ENCODE measurements at places on chromosomes 1 and 21.

- DNase-seq = no peak
These were observed at the start of gene NR1I3 for GRCh38 chr1:161238039-161238473. TSS of gene NR1I3 (minus strand) at chr1:161238203. CDS start at chr1:161236565, 1,638 bp downstream.

DNA sequence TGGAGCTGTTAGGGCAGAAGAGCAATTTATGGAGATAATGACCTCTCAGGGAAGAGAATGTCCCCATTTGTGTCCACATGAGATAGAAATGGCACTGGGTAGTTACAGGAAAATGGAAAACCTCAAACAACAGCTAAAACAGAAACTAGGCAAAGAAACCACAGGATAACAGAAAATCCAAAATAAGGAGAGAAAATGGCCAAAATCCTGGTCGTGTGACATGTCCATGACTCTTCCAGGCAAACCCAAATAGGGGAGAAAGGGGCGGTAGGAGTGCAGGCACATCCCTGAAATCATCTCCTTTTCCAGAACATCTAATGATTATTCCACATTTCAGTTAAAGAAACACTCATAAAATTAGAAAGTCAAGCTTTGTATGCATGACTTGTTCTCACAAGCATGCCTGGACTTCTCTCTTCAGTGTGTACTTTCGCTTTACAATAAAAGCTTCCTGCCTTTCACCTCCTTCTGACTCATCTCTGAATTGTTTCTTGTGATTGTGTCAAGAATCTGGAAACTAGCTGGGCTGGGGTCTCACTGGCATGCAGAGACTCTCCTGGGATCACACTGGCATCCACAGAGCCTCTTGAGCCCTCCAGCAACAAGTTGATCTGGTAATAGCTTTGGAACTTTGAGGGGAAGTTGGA lies 171.4 kb upstream of the ZP4 start:
- no peak for DNase-seq

DNA sequence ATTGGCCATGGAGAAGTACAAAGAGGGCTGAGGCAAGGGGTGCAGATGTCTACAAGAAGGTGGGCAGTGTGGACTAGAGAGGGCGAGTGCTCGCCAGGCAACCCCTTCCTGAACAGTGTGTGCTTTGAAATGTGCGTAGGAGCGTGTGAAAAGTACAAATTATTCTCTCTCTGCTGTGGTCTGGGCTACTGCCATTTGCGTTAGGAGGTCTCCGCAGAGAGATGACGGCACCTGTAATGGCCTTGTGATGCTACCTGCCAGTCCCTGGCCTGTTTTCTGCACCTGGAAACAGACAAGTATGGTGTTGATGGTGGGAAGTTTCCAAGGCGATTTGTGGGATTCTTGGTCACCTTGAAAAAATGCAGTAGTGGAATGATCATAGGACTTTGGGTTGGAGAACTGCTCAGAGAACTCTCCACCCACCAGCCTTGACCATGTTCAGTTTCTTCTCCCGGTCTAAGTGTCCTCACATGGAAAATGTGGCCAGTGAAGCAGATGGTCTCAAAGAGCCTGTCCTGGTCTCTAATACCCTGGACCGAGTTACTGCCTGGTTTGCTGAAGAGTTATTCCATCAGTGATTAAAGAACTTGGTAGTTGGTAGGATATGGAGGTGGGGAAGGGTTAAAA lies 74.5 kb downstream of the MRPS6 start:
- no peak for DNase-seq

GRCh38 chr1:25009671-25010262 lies 79.7 kb upstream of the RUNX3 start:
- DNase-seq = no peak

DNA sequence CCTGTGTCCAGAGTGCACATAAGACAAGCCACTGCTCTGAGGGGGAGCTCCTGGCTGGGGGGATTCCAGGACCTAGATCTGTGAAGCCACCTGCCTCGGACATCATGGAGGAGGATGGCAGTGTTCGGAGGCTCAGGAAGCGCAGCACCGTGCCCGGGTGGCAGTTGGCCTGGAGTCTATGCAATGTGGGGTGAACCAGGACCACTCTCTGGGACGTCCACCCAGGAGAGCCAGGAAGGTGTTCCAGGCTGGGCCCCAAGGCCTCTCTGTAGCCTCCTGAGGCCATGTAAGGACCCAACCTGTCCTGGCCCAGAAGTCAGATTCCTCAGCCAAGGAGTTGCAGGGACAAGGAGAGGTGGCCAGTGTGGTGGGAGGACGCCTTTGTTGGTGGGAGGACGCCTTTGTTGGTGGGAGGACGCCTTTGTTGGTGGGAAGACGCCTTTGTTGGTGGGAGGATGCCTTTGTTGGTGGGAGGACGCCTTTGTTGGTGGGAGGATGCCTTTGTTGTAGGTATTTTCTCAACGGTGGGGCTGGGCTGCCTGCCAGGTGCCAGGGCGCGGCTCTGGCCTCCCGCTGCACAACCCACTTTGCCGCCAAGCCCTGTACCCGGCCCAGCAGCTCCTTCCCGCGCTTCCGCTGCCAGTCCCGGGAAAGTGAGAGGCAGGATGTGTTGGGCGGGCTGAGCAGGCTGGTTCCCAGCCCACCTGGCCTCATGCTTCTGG lies 30.6 kb upstream of the BMP8B start:
- DNase-seq = no peak

- DNase-seq = no peak
These were observed 31.1 kb downstream of the EDARADD start for GRCh38 chr1:236425031-236425663.

DNA sequence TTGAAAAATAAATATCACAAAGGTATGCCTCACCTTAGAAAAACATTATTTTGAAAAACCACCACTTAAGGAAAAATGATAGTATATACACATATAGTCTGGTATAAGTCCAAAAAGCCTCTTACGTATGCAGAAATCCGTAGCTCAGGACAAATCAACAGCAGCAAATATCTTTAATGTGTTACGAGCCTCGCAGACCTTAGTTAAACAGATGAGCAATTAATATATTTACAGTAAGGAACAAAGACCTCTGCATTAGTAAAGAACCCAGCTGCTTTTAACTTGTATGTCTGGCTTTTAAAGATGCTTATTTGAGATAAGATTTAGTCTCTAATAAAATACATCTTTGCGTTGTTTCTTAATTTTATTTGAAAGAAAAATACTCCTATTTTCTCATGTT lies 79.9 kb upstream of the CHRM3 start:
- no peak for DNase-seq

DNA sequence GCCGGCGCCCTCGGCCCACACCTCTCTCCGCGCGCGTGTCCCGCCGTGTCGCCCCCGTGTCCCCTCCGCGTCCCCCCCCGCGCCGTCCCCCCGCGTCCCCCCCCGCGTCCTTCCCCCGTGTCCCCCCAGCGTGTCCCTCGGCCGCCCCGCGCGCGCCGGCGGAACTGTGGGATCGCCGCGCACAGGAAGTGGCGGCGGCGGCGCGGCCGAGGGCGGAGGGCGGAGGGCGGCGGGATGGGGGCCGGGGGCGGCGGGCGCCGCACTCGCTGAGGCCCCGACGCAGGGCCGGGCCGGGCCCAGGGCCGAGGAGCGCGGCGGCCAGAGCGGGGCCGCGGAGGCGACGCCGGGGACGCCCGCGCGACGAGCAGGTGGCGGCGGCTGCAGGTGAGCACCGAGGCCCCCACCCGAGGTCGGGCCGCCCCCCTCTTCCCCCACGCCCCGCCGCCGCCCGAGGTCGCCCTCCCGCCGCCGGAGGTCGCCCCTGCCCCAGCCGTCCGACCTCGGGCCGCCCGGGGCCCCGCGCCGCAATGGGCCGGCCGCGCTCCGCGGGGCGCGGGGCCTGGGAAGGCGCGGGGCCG lies at the start of gene AGPAT3:
Gene AGPAT3 (plus strand): TSS at position 262 of the 578 bp plus-strand sequence. CDS start 94,459 bp downstream, outside the sequence.
- no peak for DNase-seq

- DNase-seq = no peak
These were observed 2.2 kb downstream of the S100A2 start for GRCh38 chr1:153563483-153563901.

GRCh38 chr1:57019236-57019839 lies 53.5 kb upstream of the C8B start:
- no peak for DNase-seq

- DNase-seq = no peak
These were observed 108.3 kb downstream of the SIPA1L2 start for GRCh38 chr1:232521660-232522059.

Measured in left forelimb (tissue), 1 donor.